ENCODE measurements at places on chromosomes 11 and 22.

DNA sequence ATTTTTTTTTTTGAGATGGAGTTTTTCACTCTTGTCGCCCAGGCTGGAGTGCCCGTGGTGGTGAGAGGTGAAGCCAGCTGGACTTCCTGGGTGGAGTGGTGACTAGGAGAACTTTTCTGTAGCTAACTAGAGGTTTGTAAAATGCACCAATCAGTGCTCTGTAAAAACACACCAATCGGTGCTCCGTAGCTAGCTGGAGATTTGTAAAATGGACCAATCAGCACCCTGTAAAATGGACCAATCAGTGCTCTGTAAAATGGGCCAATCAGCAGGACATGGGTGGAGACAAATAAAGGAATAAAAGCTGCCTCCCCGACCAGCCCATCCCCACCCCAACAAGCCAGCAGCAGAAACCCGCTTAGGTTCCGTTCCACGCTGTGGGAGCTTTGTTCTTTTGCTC lies 4.4 kb upstream of the RAPSN start:
- no peak for DNase-seq

GRCh38 chr11:115922876-115923275 lies 418.7 kb upstream of the CADM1 start:
- DNase-seq: no peak

GRCh38 chr11:65777821-65778361 lies 2.9 kb downstream of the AP5B1 start:
- no peak for DNase-seq

DNA sequence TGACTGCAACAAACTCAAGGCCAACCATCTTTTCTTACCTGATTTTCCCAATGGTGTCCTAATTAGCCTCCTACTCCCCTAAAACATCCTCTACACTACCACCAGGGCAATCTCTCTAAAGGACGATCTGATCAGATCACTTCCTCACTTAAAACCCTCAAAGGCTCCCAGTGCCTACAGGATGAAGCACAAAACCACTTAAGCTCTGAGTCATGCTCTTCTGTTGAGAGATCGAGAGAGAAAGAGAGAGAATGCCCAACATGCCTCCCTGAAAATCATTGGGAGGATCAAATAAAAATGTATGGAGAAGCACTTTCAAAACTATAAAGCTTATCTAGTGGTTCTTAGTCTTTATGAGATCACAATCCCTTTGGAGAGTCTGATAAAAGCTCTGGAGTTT lies 171.1 kb downstream of the CADM1 start:
- DNase-seq: no peak

- no peak for DNase-seq
Observed at GRCh38 chr22:40107244-40107643, 70.5 kb upstream of the TNRC6B start.

DNA sequence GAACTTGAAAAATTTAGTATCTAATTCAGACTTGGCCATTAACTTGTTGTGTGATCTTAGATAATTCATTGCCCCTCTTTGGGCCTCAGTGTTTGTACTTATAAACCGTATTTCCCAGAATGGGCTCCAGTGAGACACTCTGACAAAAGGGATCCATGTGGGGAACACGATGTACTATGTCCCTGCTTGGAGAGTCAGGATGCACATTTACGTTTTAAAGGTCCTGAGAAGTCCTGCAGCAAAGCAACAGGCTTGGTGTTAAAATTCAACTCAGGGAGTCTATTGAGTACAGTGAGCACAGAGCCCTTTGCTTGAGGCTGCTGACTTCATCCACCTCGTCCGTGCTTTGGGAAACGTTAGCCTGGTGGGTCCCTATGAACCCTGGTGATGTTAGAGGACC lies 9.0 kb downstream of the WNT11 start:
- no peak for DNase-seq

DNA sequence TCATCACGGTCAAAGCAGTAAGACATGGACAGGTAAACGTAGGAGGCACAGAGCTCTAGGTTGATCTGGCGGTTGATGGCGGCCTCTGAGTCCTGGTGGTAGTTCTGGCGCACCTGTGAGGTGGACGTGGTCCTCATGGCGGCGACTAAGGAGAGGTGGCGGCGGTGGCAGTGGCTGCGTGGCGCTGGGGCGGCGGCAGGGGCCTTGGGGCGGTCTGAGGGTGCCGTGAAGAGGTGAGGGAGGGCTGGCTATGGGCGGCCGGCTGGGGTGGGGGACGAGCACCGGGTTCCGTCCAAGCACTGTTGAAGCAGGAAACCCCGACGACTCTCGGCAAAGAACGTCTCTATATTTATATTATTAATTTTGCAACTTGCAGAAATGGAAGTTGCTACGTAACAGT lies 85.6 kb downstream of the RSF1 start:
- DNase-seq: no peak

GRCh38 chr22:22974795-22975580 lies 87.4 kb downstream of the IGLL5 start:
- no peak for DNase-seq

DNA sequence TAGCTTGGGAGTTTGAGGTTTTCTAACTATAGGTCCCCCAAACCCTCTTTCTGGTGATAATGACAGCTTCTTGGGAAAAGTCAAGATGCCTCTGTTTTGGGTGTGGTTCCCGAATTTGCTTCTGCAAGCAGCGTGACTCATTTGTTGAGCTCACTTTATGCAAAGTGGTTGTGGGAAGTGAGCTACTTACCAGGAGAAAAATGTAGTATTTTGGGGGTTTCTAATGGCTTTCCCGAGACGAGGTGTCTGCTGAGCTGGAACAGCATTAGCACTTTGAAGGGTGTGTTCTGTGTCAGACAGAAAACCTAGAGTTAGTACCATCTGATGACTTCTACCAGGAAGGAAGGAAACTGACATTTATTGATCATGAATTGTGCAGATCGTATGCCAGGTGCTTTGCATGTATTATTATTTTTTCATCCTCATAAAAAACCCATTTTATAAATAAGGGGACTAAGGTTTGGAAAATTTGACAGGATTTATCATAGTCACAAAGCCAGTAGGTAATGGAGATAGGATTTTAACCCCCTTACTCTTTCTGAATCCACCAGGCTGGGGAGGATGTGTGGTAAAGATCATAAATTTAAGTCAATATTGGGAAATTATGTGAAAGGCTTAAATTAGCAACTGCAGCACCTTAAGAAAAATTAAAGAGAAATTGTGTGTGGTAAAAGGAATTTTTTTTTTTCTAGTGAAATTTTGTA lies 108.8 kb upstream of the CD44 start:
- DNase-seq: peak; percentile 69

DNA sequence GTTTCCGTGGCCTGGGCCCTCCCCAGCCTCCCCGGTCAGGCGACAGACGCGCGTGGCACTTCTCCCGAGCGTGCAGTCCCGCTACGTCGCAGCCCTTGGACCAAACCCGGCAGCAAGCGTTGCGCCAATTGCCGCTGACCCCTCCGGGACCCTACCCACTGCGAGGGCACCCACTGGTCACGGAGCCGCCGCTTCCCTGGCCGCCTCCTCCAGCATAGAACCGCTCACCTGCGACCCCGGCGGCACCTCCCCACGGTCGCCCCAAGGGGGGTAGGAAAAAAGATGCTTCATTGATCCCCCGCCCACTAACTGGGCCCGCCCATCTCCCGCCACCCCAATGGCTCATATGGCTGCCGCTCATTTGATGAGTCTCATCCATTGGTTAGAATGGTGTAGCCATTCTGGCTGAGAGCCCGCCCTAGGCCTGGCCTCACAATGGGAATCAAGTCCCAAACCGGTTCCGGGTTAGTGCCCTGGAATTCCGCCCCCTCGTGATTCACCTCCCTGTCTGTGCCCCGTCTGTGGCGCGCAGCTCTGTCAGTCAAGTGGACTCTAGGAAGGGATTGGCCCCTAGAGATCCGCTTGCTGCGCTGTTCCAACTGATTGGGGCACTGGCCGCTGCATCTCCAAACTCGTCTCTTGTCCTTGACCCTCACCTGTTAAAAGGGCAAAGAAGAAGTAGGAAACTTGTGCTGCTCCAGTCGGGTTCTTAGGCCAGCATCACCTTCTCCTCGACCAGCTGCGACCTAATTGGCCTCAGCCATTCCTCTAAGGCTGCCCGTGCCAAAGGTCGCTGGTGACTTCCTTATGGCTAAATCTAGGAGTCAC lies at the start of gene MSANTD4:
TSS of gene MSANTD4 (minus strand) at position 274 of the 828 bp plus-strand sequence. CDS start 11,323 bp downstream, outside the sequence.
- peak; percentile 99 for DNase-seq

DNA sequence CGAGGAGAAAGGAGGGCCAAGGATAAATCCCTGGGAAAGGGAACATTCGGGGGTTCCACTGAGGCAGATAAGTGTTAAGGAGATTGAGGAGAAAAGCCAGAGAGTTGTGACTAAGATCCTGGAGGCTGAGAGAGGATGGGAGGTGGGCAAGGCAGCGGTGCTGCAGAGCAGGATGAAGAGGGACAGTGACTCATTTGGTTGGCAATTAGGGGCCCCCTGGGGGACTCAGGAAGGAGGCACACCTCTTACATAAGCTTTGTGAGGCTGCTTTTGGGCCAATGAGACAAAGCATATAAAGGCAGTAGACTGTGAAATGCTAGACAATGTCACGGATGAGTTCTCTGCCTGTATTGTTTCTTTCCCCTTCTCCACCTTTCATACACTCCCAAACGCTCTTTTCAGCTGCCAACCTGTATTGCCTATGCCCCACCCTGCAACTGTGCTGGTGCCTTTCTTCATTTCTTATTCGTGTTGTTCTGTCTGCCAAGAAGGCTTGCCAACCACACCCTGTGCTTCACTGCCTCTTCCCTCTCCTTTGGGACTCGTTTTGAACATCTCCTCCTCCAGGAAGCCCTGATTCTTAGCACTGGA lies 246.8 kb upstream of the KIRREL3 start:
- no peak for DNase-seq

DNA sequence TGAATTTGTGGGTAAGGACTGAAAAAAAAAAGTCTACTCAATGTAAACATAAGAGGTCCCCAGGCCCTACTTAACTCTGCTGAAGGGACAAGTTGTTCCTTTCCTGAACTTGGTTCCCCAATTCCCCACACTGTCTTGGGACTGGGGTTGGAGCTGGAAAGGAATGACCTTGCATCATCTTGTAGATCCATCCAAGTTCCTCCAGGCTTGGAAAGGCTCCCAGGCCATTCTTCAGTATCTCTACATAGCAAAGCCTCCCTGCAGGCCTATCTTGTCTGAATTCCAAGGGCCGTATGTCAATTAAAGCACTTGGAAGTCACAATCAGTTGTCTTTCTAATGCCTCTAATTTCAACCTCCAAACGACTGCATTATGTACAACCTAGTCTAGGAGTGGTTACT lies 361.2 kb downstream of the TMEM135 start:
- DNase-seq: peak; percentile 21

- no peak for DNase-seq
Observed at GRCh38 chr22:20115691-20116375, at the start of gene RANBP1. TSS of gene RANBP1 (plus strand) at chr22:20116104. CDS start at chr22:20116185, 81 bp downstream.

Data from GM04504 (cell line).